NCI-H1417 treated with DMSO at 0.1 percent for 48 hours (cell line): ENCODE measurements at places on chromosomes 16 and 17.

GRCh38 chr16:59220011-59220410 is 485.9 kb upstream of the GOT2 start:
- DNase-seq, result no peak

DNA sequence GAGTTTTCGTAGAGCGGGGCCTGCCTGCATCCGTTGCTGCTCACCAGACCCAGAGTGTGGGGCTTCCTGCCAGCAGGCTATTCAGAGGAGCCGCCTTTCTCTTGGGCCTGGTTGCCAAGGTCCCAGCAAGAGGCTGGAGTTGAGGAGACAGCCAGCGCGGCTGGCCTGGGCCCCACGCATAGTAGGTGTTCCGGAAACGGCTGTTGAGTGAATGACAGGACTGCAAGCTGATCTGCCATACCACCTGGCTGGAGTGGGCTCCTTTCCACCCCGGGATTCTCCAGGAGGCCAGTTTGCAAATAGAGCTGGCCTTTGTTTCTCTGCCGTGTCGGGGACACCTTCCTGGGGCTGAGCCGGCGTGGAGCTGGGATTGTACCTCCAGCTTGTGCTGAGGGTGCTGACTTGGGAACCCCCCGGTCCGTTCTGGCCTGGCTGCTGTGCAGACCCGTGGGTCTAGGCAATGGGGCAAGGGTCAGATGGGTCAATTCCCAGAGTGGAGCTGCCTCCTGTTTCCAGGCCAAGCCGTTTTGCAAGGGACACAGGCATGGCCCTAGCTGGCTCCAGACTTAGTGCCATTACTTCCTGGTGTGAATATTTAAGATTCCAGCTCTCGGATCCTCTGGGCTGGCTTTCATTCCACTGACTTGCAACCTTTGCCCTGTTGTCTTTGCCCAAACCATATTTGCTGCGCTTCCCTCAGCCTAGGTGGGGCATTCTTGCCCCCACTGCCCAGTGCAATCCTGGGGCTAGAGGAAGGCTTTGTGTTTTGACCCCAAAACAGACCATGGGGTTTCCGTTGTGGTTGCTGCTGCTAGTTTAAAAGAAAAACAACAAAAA is 68.8 kb downstream of the CMIP start:
- no peak for DNase-seq

- DNase-seq, result no peak
Observed at GRCh38 chr17:82317394-82318168, at the start of gene CD7. Gene CD7 (minus strand): TSS chr17:82317608. CDS start chr17:82317495, 113 bp downstream.

- DNase-seq, result no peak
Observed at GRCh38 chr16:18941471-18941870, 15.3 kb upstream of the SMG1 start.

- no peak for DNase-seq
Observed at GRCh38 chr17:79965806-79966205, 69.9 kb downstream of the TBC1D16 start.

GRCh38 chr16:3691761-3692160 is 25.6 kb downstream of the TRAP1 start:
- no peak for DNase-seq

DNA sequence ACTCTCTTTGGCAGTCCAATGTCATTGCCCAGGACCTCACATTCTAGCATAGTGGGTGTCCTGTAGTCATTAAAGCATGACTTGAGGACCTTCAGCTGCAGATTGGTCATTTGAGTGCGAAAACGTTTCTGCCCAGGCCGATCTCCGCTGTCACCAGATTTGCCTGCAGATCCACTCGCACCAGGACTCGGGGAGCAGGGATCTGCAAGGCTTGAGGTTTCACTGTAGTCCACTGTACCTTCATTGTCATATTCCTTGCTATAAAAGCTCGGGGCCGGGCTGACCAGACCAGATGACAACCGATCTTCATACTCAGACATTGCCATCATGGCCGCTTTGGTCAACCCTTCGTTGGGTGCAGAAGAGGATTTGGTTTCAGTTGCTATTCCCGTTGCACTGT is 254.2 kb downstream of the ZFHX3 start:
- DNase-seq, result no peak

- DNase-seq, result no peak
Observed at GRCh38 chr17:69271023-69271422, 42.4 kb upstream of the ABCA10 start.

- DNase-seq, result no peak
Observed at GRCh38 chr16:64085296-64085695, 1036.6 kb downstream of the CDH11 start.

DNA sequence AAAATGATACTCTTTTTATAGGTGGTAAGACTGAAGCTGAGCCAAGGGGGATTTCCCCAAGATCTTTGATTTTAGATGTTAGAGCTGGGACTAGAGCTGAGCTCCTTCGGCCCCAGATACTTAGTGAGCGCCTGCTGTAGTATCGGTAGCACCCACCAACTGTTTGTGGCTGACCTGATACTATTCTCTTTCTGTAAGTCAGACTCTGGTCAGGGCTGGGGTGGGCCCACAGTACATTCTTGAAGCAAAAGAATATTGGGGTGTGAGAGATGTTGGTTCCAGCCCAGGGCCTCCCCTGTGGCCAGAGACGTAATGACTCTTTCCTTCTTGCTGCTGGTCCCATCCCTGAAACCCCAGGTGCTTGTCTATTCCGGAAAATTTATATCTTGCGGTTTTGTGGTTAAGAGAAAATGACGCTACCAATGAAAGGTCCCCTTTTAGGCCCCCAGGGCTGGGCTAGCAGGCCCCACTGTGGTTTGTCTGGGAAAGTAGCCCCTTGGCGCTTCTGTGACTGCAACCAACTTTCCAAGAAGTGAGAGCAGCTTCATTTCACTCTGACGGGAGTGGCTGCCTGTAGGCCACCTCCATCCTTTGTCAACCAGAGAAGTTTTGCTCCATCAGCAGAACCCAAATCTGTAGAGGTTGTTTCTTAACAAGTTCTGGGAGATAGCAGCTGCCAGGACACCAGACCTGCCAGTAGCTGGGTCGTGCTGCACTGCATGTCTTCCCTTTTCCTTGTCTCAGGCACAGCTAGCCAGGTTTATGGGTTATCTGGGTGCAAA is 86.4 kb upstream of the LGALS9 start:
- no peak for DNase-seq

DNA sequence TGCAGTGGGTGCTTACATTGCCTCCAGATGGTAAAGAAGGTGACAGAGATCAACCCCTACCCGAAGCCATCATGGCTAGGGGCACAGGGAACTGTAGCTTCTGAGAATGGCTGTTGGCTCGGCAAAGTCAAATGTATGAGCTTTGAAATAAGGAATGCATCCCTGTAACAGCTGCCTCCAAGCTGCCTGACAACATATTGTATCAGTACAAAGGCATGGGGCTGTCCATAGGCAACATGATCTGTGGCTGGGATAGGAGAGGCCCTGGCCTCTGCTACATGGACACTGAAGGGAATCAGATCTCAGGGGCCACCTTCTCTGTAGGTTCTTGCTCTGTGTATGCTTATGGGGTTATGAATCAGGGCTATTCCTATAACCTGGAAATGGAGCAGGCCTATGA is 119.2 kb upstream of the NETO2 start:
- no peak for DNase-seq

GRCh38 chr17:1729966-1730325 is 5.4 kb downstream of the WDR81 start:
- no peak for DNase-seq

- no peak for DNase-seq
Observed at GRCh38 chr16:49458243-49458642, 84.6 kb downstream of the C16orf78 start.

GRCh38 chr17:44847586-44847985 is at the start of gene HIGD1B:
Gene HIGD1B (plus strand): TSS chr17:44847883. CDS start chr17:44848153, 270 bp downstream.
- DNase-seq, result no peak

DNA sequence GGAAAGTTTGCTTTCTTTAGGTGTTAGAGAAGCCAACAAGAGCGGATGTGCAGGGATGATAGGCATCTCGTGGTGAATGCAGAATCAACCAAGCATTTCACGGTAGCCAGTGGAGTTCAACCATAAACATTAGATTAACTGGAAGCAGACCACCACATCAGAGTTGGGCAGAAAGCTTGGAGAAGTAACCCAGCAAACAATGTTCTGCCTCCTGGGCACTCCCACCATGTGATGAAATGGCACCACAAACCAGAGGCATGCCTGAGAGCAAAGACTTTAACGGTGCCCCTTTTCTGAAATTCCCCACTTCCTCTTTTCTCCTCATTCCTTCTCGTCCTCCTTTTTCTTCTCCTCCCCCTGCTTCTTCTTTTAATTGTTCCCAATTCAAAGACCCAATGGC is 193.5 kb upstream of the ANKFN1 start:
- DNase-seq, result no peak

GRCh38 chr16:56534847-56535383 is 15.1 kb upstream of the BBS2 start:
- DNase-seq, result no peak

- no peak for DNase-seq
Observed at GRCh38 chr16:9232102-9232770, 140.8 kb downstream of the HAPSTR1 start.

GRCh38 chr16:531494-532125 is 4.1 kb downstream of the CAPN15 start:
- no peak for DNase-seq

GRCh38 chr17:40026816-40027613 is 11.8 kb downstream of the CSF3 start:
- no peak for DNase-seq

GRCh38 chr17:34843682-34844081 is 117.6 kb downstream of the CCT6B start:
- no peak for DNase-seq

- DNase-seq, result no peak
Observed at GRCh38 chr16:84138824-84139627, 6.0 kb downstream of the HSDL1 start.

DNA sequence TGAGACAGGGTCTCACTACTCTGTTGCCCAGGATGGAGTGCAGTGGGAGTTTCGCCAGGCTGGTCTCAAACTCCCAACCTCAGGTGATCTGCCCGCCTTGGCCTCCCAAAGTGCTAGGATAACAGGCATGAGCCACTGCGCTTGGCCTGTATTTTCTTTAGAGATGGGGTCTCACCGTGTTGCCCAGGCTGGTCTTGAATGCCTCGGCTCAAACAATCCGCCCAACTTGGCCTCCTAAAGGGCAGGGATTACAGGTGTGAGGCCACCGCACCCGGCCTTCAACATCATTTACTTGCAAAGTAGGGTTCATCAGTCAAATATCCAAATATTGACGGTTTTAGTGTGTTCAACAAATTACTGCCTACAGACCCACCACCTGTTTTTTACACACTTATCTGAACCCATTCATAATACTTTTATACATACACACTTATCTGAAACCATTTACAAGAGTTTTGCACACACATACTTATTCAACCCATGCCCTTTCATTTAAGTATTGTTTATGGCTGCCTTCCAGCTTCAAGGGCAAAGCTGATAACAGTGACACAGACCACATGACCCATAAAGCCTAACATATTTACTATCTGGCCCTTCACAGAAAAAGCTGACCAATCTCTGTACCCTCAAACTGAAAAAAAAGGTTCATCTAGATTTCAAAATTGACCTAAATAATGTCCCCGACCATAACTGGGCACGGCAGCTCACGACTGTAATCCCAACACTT is 11.9 kb downstream of the TMEM170A start:
- no peak for DNase-seq

- no peak for DNase-seq
Observed at GRCh38 chr16:64116151-64116550, 1005.7 kb downstream of the CDH11 start.

DNA sequence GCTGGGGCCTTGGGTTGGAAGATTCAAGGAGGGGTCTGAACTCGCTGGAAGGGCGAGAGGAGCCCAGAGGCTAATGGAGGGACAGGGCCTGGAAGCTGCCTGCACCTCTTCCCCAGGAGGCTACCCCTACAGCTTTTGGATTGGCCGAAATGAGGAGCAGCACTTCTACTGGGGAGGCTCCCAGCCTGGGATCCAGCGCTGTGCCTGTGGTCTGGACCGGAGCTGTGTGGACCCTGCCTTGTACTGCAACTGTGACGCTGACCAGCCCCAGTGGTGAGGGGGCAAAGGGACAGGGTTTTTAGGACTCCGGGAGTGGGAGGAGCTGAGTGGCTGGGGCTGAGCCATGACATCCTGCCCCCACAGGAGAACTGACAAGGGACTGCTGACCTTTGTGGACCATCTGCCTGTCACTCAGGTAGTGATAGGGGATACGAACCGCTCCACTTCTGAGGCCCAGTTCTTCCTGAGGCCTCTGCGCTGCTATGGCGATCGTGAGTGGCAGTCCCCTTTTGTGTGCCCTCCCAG is 8.8 kb downstream of the CNTNAP1 start:
- no peak for DNase-seq

- DNase-seq, result no peak
Observed at GRCh38 chr16:19304750-19305149, 19.2 kb downstream of the CLEC19A start.

DNA sequence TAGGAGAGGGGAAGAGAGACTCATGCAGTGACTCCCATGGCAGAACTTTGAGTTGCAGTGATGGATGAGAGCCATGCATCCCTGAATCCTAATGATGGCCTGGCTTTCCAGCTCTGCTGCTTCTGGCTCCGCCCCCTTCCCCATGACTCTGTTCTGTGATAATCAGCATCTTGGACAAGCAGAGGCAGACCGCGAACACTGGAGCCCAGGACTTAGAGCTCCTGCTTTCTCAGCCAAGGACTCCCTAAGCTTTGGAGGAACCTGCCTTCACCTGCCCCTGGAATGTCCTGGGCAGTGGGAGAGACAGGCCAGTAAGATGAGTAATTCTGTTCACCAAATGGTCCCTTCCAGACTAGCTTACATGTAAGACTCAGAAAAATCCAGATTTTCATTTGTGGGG is 12.5 kb downstream of the CCDC92B start:
- DNase-seq, result no peak

- DNase-seq, result no peak
Observed at GRCh38 chr17:17820463-17821158, 16.2 kb downstream of the SREBF1 start.

DNA sequence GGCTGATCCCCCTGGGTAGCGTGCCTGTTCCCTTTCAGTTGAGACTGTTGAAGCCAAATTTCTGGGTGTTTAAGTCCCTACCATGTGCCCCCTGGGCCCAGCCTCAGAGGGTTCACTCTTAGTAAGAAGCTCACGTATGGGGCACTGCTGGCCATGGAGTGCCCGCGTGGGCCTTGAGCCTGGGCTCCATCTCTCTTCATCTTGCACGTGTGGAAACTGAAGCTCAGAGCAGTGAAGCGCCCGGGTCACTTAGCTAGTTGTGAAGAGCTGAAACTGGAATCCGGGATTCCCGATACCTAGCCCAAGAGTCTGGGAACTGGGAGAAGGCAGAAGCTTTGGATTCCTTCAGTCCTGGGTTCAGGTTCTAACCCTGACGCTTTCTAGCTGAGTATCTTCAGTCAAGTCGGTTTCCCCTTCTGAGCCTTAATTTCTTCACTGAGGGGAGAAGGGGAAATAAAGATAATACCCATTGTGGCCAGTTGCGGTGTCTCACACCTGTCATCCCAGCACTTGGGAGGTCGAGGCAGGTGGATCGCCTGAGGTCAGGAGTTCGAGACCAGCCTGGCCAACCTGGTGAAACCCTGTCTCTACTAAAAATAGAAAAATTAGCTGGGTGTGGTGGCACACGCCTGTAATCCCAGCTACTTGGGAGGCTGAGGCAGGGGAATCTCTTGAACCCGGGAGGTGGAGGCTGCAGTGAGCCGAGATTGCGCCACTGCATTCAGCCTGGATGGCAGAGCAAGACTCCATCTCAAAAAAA is 103.9 kb downstream of the OR1D5 start:
- no peak for DNase-seq
